ENCODE measurements at places on chromosomes 2 and 18. TPM values are rescaled to one million over a fixed set of nuclear protein-coding genes. Genes with fewer than 3 reads are reported as not detected.

- no peak for DNase-seq
Measured at GRCh38 chr18:63286926-63287325, 32.6 kb downstream of the BCL2 start.

GRCh38 chr18:55351241-55351691 lies 236.7 kb downstream of the TCF4 start:
- no peak for DNase-seq

VAMP5 gene
- polyA plus RNA-seq, result 68.5 TPM

DNA sequence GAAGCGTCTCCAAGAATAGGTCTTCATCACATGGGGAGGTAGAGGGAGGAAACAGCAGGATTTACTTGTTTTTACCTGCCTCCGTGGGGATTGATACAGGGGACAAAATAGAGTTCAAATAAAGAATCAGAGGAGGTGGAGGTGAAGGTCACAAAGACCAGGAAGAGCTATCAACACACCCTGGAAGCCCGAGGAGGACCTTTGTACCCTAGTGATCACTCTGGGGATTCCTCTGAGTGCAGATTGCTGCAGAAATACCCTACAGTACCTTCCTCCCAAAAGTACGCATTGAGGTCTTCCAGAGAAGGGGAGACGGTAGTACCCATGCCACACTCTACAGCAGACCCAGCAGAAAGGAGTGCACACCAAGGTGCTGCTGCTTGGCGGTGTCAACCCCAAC lies 44.9 kb downstream of the OSR1 start:
- DNase-seq, result no peak

DNA sequence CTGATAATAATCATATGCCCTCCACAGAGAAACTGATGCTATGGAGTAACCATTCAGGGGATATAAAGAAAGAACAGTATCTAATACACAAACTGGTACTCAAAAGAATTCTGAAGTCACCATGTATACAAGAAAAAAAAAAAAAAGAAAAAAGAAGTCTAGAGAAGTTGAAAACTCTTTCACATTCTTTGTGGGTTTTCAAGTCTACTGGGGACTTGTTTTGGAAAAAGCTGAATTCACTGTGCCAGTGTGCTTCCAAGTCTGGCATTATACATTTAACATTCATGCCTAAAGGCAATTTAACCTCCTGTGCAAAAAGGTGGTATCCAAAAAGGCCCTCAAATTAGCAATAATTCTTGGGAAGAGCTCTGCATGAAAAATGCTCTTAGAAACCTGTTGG lies 94.8 kb upstream of the ITGB6 start:
- DNase-seq, result no peak

- DNase-seq, result peak; percentile 32
Measured at GRCh38 chr18:59921384-59921891, 21.6 kb downstream of the PMAIP1 start.

DNA sequence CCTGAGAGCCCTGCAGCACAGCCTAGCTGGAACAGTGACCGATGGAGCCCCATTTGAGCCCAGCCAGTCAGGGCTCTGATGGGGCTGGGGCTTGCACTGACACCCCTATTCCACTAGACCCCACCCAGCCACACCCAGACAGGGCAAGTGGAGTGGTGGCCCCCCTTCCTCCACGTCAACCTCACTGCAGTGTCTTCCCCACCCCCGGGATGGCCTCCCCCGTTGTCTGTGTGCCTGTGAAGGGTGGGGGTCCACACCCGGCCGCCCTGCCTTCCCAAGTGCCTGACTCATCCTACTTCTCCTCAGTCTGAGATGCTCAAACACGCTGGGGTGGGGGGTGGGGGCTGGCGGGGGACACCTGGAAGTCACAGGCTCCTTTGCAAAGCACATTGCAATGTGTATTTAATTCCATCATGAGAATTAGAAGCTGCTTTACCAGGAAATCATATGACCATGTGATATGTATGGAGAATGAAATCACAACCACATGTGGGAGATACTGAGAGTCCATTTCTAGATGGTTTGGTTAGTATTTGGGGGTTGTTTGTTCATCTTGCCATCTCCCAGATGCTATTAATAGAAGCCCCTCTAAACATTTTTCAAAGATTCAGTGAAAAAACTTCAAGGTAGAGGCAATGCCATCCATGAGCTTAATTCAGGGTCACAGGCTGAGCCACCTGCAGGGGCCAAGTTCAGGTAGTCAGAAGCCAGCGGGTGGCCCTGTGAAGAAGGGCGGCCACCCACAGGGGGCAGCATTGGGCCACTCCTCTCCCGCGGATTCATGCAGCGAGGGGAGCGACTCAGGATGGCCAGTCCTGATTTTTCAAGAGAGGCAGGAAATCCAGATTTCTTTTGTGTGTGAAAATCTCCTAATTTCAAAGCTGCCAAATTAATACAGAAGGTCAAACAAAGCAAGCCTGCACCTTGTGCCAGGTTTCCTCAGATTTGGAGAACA lies 22.7 kb upstream of the GMPPA start:
- DNase-seq, result no peak

- DNase-seq, result no peak
Measured at GRCh38 chr2:166803373-166804000, 84.8 kb upstream of the XIRP2 start.

GRCh38 chr2:98895221-98895620 lies 40.8 kb downstream of the CRACDL start:
- no peak for DNase-seq

ARPC2 gene
- 819 TPM for polyA plus RNA-seq

GRCh38 chr2:158042666-158043065 lies 59.0 kb upstream of the UPP2 start:
- DNase-seq, result no peak

GRCh38 chr2:207935121-207935990 lies 90.0 kb downstream of the PLEKHM3 start:
- no peak for DNase-seq

- DNase-seq, result no peak
Measured at GRCh38 chr2:138359532-138359931, 142.0 kb upstream of the SPOPL start.

GRCh38 chr2:23503097-23503496 lies 118.1 kb downstream of the KLHL29 start:
- DNase-seq, result no peak

All from naive B cell (primary cell).